ENCODE measurements at places on chromosomes 1 and 21.

DNA sequence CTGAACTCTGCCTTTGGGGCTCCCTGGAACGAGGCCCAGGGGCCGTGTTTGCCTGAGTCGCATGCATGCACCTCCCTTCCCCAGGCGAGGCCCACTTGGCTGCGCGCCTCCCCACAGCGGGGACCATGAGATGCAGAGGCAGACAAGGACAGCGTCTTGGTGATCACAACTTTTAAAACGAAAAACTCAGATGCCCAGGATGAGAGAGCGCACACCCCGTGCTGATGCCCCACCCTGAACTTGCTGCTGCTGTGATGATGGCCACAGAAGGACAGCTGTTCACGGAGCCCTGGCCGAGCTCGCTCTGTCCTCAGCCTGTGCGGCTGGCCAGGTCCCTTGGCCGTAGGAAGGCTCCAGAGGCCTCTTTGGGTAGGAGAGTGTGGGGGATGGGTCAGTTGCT lies 11.4 kb upstream of the PRMT2 start:
- H3K27me3 ChIP-seq, result no peaks in the 10 kb centered on the region
- H3K4me3 ChIP-seq, result no peak overlapping the region
- H3K27ac ChIP-seq, result no peak overlapping the region
- DNase-seq, result no peak
- no peaks in the 10 kb centered on the region for H3K36me3 ChIP-seq

GRCh38 chr1:107251083-107251482 lies 110.2 kb downstream of the NTNG1 start:
- no peaks in the 10 kb centered on the region for H3K27me3 ChIP-seq
- no peaks in the 10 kb centered on the region for H3K4me1 ChIP-seq
- H3K27ac ChIP-seq, result no peak overlapping the region

DNA sequence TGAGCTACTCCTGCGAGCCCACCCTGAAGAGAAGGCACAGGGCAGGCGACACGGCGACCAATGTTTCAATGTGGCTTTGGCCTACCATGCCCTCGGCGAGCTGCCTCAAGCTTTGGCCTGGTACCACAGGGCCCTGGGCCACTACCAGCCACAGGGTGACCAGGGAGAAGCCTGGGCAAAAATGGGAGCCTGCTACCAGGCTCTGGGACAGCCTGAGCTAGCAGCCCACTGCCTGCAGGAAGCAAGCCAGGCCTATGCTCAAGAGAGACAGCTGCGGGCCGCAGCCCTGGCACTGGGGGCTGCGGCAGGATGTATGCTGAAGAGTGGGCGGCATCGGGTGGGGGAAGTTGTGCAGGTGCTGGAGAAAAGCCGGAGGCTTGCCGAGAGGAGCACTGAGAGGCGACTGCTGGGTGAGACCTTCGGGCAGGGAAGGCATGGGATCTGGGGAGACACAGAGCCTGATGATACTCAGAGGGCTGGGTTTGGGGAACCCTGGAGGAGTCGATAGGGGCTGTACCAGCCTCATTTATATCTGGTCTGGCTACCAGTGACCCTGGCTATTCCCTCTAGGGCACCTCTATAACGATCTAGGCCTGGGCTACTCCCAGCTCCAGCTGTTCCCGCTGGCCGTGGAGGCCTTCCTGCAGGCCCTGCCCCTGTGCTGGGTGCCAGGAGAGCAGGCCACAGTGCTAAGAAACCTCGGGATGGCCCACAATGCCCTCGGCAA lies 2.3 kb downstream of the TTC24 start:
- DNase-seq, result no peak
- H3K27ac ChIP-seq, result no peak overlapping the region
- H3K4me1 ChIP-seq, result no peaks in the 10 kb centered on the region
- no peaks in the 10 kb centered on the region for H3K27me3 ChIP-seq

GRCh38 chr1:33682371-33682770 lies 181.5 kb upstream of the HMGB4 start:
- no peak for DNase-seq
- no peak overlapping the region for H3K4me3 ChIP-seq
- H3K4me1 ChIP-seq, result no peaks in the 10 kb centered on the region
- H3K27me3 ChIP-seq, result no peaks in the 10 kb centered on the region

DNA sequence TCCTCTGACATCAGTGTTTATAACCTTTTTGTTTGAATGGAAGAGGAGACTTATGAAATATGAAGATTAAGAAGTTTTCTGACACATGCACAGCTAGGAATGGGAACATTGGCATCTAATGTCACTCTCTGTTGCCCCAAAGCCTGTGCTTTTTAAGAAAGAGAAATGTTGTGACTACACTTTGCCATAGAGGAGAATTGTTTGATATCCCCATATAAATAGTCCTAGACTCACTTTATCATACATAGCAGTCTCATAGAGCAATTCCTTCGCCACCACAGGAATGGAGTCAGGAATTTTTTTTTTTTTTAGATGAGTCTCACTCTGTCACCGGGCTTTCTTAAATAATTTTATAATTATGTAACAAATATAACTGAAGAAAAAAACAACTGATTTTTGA lies 1.5 kb downstream of the KRTAP21-3 start:
- H3K4me3 ChIP-seq, result no peak overlapping the region
- DNase-seq, result peak; percentile 38
- no peaks in the 10 kb centered on the region for H3K27me3 ChIP-seq
- H3K36me3 ChIP-seq, result no peaks in the 10 kb centered on the region

- H3K27me3 ChIP-seq, result peaks cover 15% of the 10 kb centered on the region
- no peak overlapping the region for H3K27ac ChIP-seq
- H3K36me3 ChIP-seq, result no peaks in the 10 kb centered on the region
- no peak overlapping the region for H3K4me3 ChIP-seq
Observed at GRCh38 chr1:207666342-207666741, 21.4 kb downstream of the CR1L start.

DNA sequence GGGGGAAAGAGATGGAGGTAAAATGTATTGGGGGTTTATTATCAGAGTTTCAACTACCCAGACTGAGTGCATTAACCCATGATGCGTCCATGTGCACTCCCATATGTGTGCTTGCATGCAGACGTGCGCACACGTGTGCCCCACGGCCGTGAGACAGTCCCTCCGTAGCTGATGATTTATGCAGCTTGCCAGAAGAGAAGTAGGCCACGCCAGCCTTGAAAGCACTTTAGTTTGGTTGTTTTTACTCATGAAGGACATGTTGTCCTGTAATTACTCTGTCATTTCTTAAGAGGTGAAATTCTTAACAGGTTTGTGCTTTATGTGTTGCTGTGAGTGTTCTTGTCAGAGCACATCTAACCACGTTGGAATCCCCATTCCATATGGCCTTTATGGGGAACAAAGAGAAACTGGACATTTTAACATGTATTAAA lies 467.8 kb downstream of the LMO4 start:
- no peaks in the 10 kb centered on the region for H3K36me3 ChIP-seq
- no peaks in the 10 kb centered on the region for H3K27me3 ChIP-seq
- no peak for DNase-seq
- H3K4me1 ChIP-seq, result peaks cover 18% of the 10 kb centered on the region

GRCh38 chr21:26465916-26466315 lies 107.2 kb downstream of the CYYR1 start:
- H3K27me3 ChIP-seq, result no peaks in the 10 kb centered on the region
- no peaks in the 10 kb centered on the region for H3K36me3 ChIP-seq
- no peak for DNase-seq
- no peak overlapping the region for H3K4me3 ChIP-seq
- H3K27ac ChIP-seq, result no peak overlapping the region
- no peaks in the 10 kb centered on the region for H3K4me1 ChIP-seq

DNA sequence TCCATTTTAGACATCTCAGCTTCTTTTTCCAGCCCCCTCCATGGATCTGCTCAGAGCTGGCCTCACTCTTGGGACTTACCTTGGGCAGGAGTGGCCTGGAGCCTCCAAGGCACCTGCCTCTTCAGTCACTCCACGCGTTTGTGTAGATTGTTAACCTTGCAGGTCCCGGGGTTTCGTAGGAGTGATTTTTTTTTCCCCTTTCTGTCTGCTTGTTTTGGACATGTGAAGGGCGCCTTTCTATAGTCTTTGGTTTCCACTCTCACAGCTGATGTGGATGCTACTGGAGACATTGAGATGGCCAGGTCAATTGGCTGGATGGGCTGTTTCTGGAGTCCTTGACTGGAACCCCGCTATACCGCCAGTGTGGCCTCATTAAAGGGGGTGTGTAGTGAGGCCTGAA lies 2.0 kb upstream of the SDHB start:
- no peak overlapping the region for H3K27ac ChIP-seq
- H3K27me3 ChIP-seq, result no peaks in the 10 kb centered on the region
- H3K4me3 ChIP-seq, result no peak overlapping the region
- DNase-seq, result no peak
- peaks cover 6% of the 10 kb centered on the region for H3K36me3 ChIP-seq
